ENCODE measurements at places on chromosomes 3 and 15.

DNA sequence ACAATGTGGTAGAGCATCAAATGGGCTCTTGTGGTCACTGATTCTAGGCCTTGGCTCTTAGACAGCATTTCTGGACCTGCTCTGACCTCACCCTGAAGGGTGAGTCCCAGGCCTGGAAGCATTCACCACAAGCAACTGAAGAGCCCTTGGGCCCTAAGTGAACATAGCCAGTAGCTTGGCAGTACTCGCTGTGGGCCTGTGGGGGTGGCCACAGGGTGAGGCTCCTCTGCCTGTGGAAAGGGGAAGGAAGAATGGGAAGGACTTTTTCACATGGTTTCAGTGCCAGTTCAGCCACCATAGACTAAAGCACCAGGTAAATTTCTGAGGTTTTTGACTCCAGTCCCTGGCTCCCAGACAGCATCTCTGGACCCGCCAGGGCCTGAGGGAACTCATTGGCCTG, 5.1 kb upstream of the ZSCAN2 start:
- DNase-seq, result no peak

DNA sequence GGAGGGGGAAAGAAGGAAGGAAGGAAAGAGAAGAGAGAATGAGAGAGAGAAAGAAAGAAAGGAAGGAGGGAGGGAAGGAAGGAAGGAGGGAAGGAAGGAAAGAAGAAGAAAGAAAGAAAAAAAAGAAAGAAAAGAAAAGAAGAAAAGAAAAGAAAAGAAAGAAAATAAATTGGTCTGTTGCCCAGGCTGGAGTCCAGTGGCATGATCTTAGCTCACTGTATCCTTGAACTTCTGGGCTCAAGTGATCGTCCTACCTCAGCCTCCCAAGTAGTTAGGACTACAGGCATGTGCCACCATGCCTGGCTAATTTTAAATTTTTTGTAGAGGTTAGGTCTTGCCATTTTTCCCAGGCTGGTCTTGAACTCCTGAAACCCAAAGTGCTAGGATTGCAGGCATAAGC, 11.6 kb upstream of the RNF7 start:
- DNase-seq, result no peak

DNA sequence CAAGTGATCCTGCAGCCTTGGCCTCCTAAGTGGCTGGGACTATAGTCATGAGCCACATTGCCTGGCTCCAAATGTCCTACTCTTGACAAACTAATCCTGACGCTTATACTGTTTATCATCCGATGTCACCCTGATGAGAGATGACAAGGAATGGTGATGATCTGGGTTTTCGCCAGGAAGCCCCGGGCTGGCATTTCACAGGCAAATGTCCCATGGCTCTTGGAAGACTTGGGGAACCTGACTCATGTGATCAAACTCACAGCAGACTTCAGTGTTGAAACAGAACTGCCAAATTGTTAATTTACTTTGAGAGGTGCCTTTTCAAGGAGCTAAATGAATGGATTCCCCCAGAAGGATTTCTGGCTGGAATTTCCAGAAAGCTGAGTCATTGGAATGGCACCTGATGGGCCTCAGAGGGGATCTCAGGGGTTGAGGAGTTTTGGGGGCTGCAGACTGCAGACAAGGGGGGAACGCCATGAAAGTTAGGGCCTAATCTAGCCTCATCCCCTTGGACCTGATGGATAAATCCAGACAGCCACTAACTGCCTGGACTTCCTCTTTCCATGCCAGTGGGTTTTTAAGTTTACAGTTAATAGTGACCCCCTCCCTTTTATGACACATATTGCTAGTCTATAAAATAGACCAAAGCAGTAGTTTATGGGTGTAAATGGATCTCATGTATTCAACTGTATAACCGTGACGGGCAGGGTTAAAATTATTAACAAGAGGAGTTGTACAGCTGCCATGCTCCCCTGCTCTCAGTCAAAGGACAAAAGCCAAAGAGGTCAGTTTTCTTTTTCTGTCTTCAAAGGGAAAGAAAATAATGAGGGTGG, 146.6 kb downstream of the CHSY1 start:
- DNase-seq, result no peak

DNA sequence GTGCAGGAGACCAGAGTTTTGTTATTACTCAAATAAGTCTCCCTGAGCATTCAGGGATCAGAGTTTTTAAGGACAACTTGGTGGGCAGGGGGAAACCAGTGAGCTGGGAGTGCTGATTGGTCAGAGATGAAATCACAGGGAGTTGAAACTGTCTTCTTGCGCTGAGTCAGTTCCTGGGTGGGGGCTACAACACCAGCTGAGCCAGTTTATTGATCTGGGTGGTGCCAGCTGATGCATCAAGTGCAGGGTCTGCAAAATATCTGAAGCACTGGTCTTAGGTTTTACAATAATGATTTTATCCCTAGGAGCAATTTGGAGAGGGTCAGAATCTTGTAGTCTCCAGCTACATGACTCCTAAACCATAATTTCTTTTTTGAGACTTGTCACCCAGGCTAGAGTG, 13.8 kb upstream of the ZNF662 start:
- no peak for DNase-seq

DNA sequence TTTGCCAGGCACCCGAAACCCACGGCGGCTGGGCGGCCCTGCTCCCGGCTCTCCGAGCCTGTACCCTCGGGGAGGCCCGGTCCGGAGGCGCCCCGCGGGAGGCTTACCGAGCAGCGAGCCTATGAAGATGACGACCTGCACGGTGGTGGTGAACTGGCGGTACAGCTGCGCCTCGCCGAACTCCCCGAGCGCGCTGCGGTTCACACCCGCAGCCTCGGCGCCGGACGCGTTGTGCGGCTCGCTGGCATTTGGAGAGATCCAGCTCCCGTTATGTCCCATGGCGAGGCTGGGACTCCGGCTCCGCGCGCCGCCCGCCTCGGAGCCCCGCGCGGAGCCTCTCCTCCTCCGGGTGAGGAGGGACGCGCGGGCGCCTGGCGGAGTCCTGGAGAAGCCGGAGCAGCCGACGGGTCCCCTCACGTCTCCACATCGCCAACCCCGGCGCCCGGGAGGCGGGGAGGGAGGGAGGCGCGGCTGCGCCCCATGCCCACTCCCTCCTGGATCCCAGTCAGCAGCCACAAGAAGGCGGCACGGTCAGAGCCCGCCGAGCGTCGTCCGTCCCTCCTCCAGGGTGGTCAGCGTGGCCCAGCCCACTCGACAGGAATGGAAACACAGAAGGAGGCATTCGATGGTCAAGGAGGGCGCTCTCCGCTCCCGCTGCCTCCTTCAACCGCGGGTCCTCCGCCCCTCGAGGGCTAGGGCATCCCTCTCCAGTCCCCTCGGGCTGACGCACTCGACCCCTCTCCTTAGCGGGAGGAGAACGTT, at the start of gene GPR176:
Gene GPR176 (minus strand): TSS at position 519 of the 762 bp plus-strand sequence. CDS start 240 bp downstream, at position 279.
- DNase-seq, result no peak

Data from stimulated activated CD4-positive, alpha-beta T cell treated with anti-CD3 and anti-CD28 coated beads, TNF-alpha, amount 100 ng/mL, for 1 hour (primary cell).